Karpas-422 (cell line): ENCODE measurements at places on chromosomes 4 and X.

DNA sequence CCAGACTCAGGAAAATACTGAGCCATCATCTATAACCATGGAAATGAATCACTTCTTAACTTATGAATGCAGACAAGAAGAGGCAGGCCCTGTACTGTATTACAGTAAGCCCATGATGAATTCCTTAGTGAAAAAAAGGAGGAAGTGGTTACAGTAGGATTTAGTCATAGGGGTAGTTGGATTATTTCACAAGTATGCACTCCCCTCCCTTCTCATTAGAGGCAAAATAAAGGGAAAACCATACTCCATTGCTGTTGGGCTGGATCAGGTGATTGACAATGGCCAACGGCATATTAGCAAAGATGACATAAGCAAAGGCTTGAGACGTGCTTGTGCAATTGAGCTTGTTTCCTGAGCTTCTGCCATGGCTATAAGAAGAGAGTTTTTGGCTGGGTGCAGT is 181.1 kb upstream of the PRPS2 start:
- no peaks in the 10 kb centered on the region for H3K36me3 ChIP-seq
- H3K4me1 ChIP-seq = no peaks in the 10 kb centered on the region
- no peaks in the 10 kb centered on the region for H3K27me3 ChIP-seq
- H3K27ac ChIP-seq = no peak overlapping the region
- H3K4me3 ChIP-seq = no peak overlapping the region
- no peak for DNase-seq

- H3K4me3 ChIP-seq = no peak overlapping the region
- no peaks in the 10 kb centered on the region for H3K36me3 ChIP-seq
- DNase-seq = peak; percentile 63
- no peaks in the 10 kb centered on the region for H3K4me1 ChIP-seq
- H3K27ac ChIP-seq = no peak overlapping the region
- H3K27me3 ChIP-seq = no peaks in the 10 kb centered on the region
Measured at GRCh38 chr4:3781193-3781886, 15.2 kb downstream of the ADRA2C start.

GRCh38 chr4:141643557-141643956 is 7.2 kb downstream of the IL15 start:
- no peak for DNase-seq
- H3K27ac ChIP-seq = no peak overlapping the region

DNA sequence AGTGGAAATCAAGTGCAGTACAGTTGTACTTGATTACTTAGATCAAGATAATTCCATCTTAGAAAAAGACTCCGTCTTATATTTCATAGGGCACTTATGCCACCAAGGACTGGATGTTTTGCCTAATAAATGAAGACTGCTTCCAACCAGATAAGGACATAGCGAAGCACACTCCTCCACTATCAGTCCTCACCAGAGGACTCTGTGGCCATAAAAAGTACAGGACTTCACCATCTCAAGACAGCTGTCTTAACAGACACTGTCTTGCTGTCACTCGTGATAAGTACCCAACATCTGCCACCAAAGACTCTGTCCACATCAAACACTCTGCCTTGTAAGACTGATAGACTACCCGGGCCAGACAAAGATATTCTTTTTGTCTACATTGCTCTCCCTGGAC is 352.0 kb downstream of the TRAM1L1 start:
- no peak overlapping the region for H3K4me3 ChIP-seq
- H3K27ac ChIP-seq = no peak overlapping the region
- DNase-seq = no peak

DNA sequence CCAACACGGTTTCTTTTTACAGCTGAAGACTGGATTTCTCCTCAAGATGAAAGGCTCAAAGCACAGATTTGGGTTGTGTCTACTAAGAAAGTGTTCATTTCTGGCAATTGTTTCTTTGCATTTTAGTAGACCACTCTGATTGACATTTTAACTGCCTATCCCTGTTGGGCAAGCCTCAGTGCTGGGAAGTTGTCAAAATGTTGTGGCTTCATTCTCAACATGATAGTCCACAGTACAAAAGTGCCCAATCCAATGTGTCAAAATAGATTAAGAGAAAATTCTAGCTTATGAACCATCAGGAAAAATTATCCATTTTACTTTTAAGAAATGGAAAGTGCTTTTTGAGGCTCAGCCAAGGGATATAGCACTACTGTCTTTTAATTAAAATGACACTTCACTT is 323.9 kb upstream of the PRPS2 start:
- no peak overlapping the region for H3K27ac ChIP-seq
- no peaks in the 10 kb centered on the region for H3K36me3 ChIP-seq
- H3K4me1 ChIP-seq = no peaks in the 10 kb centered on the region
- H3K4me3 ChIP-seq = no peak overlapping the region
- DNase-seq = no peak

GRCh38 chr4:38688676-38689355 is 24.8 kb downstream of the KLF3 start:
- H3K27ac ChIP-seq = no peak overlapping the region
- no peak overlapping the region for H3K4me3 ChIP-seq
- H3K4me1 ChIP-seq = no peaks in the 10 kb centered on the region
- no peaks in the 10 kb centered on the region for H3K36me3 ChIP-seq
- H3K27me3 ChIP-seq = no peaks in the 10 kb centered on the region

DNA sequence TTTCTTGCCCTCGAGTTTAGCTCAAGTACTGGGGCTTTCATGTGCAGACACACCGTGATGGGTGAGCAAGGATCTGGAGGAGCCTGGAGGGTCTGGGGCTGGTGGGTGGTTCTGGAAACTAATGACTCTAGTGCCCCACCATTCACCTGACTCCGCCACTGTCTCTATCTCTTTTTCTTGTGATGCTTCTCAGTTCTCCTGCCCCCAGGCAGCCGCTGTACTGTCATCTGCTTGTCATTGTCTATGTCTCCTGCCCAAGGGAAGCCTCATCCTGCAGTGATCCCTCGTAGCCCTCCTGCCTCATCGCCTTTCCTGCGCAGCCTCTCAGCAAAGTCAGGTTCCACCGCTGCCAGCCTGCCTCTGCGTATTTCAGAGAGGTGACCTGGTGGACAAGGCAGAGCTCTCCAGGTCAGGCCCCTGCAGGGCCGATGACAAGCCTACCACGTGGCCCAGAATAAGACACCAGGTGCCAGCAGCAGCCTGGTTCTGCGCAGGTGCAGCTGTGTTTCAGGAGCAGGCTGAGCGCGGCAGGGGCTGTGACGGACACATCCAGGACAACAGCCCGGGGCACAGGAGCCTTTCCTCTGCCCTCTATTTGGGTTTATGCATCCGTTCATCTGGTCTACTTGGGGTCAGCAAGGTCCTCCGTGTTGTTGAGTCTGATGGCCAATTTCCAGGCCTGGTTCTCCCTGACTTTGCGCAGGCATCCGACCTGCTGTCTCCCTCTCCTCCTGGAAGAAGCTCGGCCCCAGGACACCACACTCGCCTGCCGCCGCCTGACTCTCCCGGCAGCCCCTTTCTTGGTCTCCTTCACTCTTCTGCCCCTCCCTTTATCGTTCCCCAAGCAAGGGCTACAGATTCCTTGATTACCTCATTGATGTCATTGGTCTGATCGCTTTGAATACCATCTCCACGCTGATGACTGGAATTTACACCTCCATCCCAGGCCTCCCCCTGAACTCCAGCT is 30.9 kb upstream of the CDKN2AIP start:
- H3K27ac ChIP-seq = no peak overlapping the region
- H3K36me3 ChIP-seq = no peaks in the 10 kb centered on the region
- no peaks in the 10 kb centered on the region for H3K4me1 ChIP-seq
- no peak overlapping the region for H3K4me3 ChIP-seq
- no peaks in the 10 kb centered on the region for H3K27me3 ChIP-seq
- no peak for DNase-seq

DNA sequence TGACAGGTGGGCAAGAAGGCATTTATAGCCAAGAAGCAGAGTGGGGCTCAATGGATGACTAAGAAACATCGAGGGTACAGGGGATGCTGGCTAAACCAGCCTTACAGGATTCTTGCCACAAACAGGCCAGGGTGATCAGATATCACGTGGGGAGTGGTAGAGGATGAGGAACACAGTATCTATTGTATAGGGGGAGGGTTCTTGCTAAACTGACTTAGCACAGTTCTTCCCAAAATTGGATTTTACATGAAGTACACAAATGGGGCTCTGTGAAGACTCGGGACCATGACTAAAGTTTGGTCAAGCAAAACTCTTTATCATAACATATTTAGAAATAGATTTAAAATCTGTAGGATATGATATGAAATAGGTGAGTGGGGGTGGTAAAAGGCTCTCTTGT is 144.0 kb upstream of the ATOH1 start:
- H3K27ac ChIP-seq = no peak overlapping the region
- H3K27me3 ChIP-seq = no peaks in the 10 kb centered on the region
- H3K4me1 ChIP-seq = no peaks in the 10 kb centered on the region
- no peaks in the 10 kb centered on the region for H3K36me3 ChIP-seq
- no peak for DNase-seq

DNA sequence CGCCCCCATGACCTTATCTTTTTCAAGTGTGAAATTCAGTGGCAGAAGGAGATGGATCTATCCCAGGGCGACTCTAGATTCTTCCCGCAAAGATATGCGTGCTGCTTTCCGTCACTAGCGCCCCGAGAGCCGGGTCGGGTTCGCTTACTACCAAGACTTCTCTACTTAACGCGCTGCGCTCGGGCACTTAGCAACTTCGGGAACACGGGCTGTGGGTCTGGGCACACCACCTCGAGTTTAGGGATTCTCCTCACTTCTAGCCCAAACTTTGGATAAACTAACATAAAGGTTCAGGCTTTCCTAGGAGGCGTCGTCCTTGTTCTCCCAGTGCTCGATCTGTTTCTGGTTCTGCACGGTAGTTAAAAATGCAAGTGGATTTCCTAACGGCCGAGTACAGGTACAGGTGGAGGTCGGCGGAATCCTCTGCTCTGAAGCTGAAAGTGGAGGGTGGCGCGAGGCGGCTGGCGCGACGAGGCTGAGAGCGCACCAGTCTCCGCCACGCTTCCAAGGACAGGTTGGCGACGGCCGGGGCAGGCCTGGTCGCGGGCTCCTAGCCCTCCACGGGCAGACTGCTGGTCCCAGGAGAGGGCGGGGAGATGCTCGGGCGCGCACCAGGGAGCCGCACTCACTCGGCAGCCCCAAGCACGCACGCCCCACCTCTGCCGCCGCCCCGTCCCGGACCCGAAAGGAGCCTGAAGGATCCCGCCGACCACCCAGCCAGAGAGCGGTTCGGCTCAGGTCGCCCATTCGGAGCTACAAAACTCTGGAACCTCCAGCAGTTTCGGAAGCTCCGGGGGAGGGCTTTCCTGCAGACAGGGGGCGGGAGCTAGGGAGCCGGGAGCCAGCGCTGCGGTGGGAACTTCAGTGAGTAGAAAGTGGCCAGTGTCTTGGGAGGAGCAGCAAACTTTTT is 100.8 kb upstream of the TENM3 start:
- no peak for DNase-seq
- no peak overlapping the region for H3K27ac ChIP-seq
- H3K36me3 ChIP-seq = no peaks in the 10 kb centered on the region
- H3K4me1 ChIP-seq = no peaks in the 10 kb centered on the region

GRCh38 chr4:83831588-83831987 is 295.7 kb downstream of the GPAT3 start:
- DNase-seq = no peak
- no peaks in the 10 kb centered on the region for H3K36me3 ChIP-seq
- no peaks in the 10 kb centered on the region for H3K27me3 ChIP-seq
- H3K4me1 ChIP-seq = no peaks in the 10 kb centered on the region

GRCh38 chr4:148415500-148415899 is 26.7 kb downstream of the NR3C2 start:
- H3K4me1 ChIP-seq = no peaks in the 10 kb centered on the region
- no peaks in the 10 kb centered on the region for H3K27me3 ChIP-seq
- no peak for DNase-seq
- H3K27ac ChIP-seq = no peak overlapping the region
- H3K4me3 ChIP-seq = no peak overlapping the region

DNA sequence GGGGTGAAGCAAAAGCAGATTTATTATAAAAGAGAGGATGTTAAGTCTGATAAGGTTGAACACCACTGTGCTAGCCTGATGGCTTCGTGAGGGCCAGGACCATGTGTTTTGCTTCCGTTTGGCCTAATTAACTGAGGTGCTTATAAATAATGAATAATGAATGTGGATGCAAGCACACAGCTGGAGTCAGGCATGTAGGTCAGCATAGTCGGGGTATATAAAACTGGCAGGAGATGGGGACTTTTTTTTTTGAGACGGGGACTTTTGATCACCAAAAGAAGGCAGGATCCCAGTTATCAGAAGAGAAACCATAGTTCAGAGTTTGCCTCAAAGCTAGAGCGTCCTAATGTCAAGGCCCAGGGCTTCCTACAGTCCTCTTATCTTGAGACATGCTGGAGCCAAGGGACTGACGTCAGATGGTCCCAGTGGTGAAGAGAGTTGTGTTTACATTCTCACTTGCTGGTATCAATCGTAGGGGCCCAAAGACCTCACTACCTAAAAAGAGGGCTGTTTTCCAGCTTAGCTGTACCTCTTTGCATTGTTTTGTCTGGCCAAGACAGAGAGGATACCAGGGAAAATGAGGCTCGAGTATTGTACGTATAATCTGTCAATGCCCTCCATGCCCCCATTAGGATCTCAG is 50.4 kb downstream of the RTL9 start:
- H3K27ac ChIP-seq = no peak overlapping the region
- H3K36me3 ChIP-seq = no peaks in the 10 kb centered on the region
- no peak overlapping the region for H3K4me3 ChIP-seq
- no peak for DNase-seq
- peaks cover 12% of the 10 kb centered on the region for H3K4me1 ChIP-seq

DNA sequence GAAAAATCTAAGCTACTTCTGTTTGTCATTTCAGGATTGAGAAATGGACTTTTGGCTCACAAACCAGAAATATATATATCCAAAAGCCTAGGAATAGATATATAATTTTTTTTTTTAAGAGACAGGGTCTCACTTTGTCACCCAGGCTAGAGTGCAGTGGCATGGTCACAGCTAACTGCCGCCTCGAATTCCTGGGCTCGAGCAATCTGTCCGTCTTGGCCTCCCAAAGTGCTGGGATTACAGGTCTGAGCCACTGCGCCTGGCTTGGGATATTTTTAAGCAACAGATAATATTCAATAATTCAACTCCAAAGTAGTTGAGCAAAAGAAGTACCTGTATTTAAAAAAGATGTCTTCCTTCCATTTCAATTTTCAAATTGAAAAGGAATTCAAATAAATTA is 112.5 kb downstream of the C4orf51 start:
- no peaks in the 10 kb centered on the region for H3K36me3 ChIP-seq
- no peaks in the 10 kb centered on the region for H3K27me3 ChIP-seq
- no peak for DNase-seq
- H3K4me1 ChIP-seq = peaks cover 17% of the 10 kb centered on the region

DNA sequence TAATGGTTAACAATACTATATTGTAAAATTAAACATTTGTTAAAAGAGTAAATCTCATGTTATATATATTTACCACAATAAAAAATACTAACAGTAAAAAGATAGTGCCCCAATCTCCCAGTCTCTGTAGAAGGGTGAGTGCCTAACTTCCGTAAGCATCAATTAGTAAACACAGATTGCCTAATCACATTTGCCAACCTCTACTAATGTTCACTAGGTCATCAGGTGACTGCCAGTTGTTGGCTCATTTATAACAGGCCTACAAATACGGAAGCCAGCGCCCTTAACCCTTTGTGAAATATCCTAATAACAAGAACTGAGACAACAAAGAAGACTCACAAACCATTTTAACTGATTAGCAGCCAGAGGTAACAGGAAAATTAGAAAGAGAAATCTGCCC is 345.1 kb downstream of the INPP4B start:
- no peaks in the 10 kb centered on the region for H3K27me3 ChIP-seq
- H3K36me3 ChIP-seq = no peaks in the 10 kb centered on the region
- no peak for DNase-seq
